ENCODE measurements at places on chromosomes 7 and 10.

DNA sequence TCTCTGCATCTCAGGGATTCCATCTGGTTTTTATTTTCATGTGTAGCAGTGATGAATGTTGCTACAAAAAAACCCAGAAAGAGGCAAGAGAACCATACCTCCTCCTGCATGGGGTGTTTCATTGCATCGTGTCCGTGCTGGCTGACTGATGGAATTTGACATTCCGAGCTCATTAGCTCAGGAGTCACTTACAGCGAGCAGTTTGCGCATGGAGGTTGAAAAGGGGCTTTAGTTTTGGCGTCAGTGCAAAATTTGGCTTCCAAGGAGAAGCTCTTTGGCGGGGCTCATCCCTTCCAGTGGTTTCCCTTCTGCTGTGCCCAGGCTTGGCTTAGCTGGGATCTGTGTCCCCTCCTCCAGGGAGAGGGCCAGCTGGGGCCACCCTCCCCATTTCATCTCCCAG, 25.8 kb downstream of the EMX2 start:
- DNase-seq = no peak

DNA sequence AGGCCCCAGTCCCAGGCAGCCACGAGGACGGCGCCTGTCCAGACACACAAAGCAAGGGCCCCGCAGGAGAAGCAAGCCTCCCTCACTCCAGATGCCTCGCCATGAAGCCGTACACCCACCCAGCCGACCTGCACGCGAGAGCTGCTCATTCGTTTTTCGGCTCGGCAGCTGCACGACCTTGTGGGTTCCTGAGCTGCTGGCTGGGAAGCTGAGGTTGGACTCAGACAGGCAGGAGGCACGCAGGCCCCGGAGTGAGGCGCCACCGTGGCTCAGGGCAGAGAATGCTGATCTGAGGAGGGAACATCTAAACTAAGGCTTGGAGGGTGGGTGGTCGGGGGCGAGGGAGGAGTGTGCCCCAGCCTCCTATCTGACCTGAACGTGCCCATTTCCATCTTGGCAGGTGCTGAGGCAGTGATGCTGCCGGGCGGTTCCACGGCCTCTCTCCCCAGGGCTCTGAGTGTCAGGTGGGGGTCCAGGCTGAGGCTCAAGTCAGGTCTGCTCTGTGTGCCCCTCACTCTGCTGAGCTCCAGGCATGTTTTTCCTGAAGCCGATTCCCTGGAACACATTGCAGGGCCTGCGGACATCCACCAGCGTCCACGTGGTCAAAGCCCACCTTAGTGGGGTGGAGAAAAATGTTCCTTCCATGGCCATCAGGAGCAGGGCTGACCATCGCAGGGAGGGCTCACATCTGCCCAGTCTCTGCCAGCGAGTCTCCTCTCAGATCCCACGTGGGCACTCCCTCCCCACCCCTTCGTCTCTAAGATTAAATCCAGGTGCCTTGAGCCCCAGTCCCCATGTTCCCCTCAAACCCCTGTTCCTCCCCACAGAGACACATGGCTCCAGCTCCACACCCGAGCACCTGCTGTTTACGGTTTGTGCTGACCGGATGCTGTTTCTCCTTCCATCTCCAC, 28.1 kb upstream of the FAM20C start:
- no peak for DNase-seq

GRCh38 chr10:88260329-88261051, 322.6 kb downstream of the RNLS start:
- no peak for DNase-seq

- DNase-seq = no peak
Observed at GRCh38 chr7:40133561-40134427, 628 bp downstream of the MPLKIP start.

DNA sequence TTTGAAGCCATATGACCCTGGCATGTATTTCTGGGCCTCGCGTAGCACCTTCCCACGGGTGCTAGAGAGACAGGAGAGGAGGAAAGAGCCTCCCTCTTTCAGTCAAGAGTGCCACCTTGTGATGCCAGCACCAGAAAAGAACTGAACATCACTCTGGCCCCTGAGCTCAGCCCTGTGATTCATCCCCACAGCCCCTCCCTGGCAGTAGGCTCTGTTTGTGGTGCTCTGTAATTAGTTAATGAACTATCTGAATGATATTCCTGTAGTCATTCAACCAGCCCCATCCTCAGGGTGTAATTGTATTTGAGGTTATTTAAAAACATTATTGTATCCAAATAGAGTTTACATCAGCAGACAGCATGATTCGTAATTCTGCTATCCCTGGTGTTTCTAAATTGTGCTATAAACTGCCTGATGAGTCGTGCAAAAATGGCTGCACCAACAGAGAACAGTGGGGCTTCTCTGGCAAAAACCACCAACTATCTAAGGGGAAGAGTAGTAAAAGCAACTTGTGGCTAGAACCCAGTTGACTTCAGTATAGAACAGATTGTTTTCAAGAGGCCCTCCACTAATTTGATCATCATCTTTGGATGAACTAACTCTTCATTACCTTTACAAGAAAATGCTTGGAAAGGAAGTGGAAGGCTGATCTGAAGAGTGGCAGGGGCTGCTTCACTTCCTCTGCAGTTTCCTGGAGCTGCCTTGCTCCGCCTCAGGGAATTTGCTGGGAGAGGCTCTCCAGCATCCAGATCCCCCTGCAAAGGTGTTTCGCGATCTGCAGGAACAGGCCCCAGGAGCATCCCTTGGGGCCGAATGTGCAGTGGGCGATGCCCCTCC, 23.7 kb upstream of the TIAL1 start:
- no peak for DNase-seq

DNA sequence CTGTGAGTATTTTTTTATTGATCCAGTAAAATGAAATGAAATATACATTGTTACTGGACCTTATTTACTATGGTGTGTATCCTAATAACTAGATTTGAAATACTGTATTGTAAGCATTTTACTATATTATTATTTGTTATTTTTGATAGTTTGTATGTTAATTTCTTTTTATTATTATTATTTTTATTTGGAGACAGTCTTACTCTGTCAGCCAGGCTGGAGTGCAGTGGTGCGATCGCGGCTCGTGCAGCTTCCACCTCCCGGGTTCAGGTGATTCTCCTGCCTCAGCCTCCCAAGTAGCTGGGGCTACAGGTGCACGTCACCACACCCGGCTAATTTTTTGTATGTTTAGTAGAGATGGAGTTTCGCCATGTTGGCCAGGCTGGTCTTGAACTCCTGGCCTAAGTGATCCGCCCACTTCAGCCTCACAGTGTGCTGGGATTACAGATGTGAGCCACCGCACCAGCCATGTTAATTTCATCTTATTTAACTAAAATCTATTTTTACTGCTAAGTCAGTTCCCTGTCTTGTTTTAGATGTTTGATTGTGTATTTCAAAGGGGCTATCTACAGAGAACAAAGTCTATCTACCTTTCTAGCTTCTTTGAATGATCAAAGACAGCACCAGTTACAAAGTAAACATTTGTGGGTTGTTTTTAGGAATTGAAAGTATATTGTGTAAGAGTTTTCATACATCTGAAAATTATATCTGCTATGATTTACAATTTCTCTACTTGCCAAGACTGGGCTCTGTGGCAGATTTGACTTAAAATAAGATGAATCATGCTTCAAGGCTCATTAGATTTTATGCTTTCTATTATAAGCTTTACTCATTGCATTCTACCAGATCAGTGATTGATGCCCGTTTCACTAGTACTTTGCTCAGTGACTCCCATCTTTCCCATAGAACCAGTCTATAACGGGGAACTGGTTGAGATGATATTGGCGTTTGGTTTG, 41.6 kb downstream of the CDC123 start:
- no peak for DNase-seq

GRCh38 chr7:47239931-47240421, 341.9 kb downstream of the TNS3 start:
- no peak for DNase-seq

- no peak for DNase-seq
Observed at GRCh38 chr7:43454936-43455518, 127.9 kb upstream of the STK17A start.

DNA sequence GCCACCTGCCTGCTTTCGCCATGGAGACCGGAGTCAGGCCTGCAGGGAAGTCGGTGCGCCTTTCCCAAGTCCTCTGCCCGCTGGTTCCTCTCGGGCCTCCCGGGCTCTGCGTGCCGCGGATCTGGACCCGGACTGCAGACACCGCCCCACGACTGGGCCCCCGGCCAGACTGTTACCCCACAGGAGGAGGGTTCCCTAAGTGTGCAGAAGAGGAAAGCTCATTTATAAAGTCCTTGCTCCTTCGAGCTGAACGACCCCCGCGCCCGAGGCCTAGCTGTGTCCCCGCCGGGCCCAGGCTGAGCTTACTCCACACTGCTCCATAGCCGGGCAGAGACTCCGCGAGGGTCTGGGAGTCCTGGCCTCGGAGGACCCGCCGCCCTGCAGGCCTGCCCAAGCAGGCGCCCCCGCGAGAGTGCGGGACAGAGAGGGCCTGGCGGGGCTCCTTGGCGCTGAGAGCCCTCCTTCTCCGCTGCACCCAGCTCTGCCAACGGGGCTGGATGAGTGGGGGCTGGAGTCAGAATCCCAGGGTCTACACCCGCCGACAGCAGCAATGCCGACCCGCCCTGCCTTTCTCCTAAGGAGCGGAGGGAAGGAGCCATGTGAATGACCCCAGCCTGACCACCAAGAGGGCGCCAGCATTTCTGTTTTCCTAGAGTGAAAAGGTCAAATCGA, 8.3 kb downstream of the EN2 start:
- DNase-seq = no peak

- DNase-seq = no peak
Observed at GRCh38 chr7:75559355-75559975, 67.3 kb downstream of the SPDYE5 start.

- DNase-seq = no peak
Observed at GRCh38 chr7:50528266-50529092, 36.7 kb downstream of the DDC start.

GRCh38 chr10:103632247-103632642, 138.7 kb downstream of the NEURL1 start:
- DNase-seq = no peak

DNA sequence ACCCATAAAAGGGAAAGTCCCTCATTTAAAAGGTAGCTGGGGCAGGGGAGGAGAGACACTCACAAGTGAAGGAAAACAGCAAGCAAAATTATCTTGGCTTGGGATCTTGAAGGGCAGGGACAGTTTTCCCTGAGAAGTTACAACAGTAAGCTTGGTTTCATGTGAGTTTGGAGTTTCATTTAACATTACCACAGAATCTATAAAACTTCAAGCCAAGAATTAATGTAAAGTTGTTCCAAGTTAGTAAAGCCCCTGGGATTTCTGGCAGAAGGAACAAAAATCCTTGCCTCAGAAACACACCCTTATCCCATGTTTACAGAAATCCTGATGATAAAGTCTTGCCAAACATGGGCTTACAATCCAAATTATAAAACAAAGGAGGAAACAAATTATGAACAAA, 19.2 kb downstream of the CRPPA start:
- no peak for DNase-seq

DNA sequence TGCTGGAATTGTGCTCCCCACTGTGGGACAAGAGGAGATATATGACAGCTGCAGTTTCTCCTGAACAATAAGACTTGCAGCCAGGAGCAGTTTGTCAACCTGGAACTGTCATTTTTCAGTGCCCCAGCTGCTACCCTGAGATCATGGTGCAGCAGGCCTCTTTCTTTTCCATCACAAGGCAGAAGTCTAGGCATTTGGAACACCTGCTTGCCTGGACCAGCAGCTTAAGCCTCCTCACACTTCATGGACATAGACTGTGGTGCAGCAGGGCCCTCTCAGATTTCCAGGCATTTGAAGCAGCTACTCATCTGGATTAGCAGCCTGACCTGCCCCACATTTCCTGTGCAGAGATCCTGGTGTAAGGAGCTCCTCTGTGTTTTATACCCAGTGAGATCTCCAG, 450.7 kb upstream of the TEX47 start:
- DNase-seq = no peak

DNA sequence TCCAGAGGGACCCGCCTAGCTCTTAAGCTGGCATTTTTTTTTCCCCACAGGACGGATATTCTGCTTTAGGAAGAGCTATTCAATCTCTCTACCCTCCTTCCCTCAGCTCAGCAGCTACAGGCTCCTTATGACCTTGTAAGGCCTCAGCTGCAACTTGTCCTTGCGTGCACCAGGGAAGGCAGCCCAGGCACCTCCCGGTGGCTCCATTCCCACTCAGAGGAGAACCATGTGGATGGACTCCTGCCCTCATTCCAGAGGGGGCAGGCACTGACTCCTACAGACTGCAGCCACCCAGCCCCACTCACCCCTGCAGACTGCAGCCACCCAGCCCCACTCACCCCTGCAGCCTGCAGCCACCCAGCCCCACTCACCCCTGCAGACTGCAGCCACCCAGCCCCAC, 73.7 kb downstream of the ITIH5 start:
- DNase-seq = no peak

- DNase-seq = no peak
Observed at GRCh38 chr7:42880392-42880791, 31.5 kb downstream of the C7orf25 start.

GRCh38 chr10:2874963-2875362, 192.4 kb upstream of the PFKP start:
- no peak for DNase-seq

GRCh38 chr7:34735526-34735925, 77.5 kb downstream of the NPSR1 start:
- DNase-seq = no peak

GRCh38 chr10:75617485-75618155, 186.2 kb downstream of the LRMDA start:
- DNase-seq = no peak

GRCh38 chr7:107386548-107387102, 83.2 kb upstream of the GPR22 start:
- DNase-seq = no peak

GRCh38 chr7:101519324-101520023, 109.6 kb downstream of the MYL10 start:
- DNase-seq = no peak

DNA sequence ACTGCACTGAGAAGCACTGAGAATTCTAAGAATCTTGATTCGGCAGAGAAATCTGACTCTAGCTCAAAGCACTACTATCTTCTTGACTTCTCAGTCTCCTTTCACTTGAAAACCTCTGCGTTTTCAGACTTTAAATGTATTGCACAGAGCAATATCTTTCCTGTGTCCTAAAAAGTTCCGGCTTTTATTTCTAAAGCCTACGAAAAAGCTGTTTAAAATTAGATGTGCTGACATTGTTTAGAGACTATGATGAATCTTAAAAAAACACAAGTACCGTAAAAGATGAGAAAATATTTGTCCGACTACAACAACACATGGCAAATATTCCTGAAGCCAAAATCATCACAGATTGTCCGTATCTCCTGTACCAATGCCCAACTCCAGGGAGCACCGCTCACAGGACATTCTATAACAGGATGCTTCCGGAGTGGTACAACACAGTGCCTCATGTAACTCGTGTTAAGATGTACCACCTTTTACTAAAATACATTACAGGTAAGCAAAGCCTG, 136.9 kb downstream of the CUBN start:
- DNase-seq = no peak

DNA sequence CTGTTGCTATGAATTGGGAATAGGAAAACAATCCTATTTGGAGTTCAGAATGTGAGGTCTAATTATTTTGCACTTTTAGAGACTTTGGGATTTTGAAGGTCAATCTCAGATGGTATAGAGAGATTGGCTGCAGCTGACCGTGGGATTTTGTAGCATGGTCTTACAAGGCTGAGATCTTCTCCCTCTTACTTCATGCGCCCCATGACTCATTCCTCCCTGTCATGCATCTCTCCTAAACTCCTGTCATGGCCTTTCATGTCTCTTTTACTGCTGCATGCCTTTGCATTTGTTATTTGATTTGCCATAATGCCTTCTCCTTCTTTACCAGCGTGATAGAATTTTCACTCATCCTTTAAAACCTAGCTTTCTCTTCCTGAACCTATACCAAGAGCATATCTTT, 133.1 kb downstream of the BBS9 start:
- no peak for DNase-seq

Measured in stimulated activated CD4-positive, alpha-beta T cell treated with anti-CD3 and anti-CD28 coated beads, TNF-alpha, amount 100 ng/mL, for 24 hours (primary cell).